Activated T-helper 9 cell treated with anti-CD3 and anti-CD28 coated beads, Interleukin-2, amount 50 U/mL, for 16 hours (primary cell): ENCODE measurements at places on chromosomes 11 and 22.
A peak's percentile ranks its signal among the peaks of the same experiment; 100 is the strongest.

GRCh38 chr11:22851477-22851876, 8.8 kb downstream of the CCDC179 start:
- DNase-seq = no peak

- no peak for DNase-seq
Observed at GRCh38 chr22:47032091-47032943, 269.9 kb downstream of the TBC1D22A start.

- DNase-seq = no peak
Observed at GRCh38 chr11:46917109-46917761, 1.1 kb downstream of the LRP4 start.

DNA sequence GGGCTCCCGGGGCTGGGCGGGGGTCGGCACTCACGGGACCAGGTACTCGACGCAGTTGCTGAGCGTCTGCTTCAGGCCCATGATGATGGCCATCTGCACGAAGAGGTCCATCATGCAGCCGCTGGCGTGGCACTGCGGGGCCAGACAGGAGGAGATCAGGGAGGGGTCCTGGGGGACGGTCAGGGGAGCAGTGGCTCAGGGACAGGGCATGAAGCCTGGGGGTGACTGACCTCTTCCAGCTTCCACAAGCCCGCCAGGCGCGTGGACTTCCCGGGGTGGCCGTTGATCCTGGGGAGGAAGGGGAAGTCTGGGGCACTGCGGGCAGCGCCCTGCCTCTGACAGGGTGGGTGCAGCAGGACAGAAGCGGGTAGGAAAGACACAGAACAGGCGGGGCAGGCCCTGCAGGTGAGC, 6.1 kb upstream of the SIGIRR start:
- no peak for DNase-seq

DNA sequence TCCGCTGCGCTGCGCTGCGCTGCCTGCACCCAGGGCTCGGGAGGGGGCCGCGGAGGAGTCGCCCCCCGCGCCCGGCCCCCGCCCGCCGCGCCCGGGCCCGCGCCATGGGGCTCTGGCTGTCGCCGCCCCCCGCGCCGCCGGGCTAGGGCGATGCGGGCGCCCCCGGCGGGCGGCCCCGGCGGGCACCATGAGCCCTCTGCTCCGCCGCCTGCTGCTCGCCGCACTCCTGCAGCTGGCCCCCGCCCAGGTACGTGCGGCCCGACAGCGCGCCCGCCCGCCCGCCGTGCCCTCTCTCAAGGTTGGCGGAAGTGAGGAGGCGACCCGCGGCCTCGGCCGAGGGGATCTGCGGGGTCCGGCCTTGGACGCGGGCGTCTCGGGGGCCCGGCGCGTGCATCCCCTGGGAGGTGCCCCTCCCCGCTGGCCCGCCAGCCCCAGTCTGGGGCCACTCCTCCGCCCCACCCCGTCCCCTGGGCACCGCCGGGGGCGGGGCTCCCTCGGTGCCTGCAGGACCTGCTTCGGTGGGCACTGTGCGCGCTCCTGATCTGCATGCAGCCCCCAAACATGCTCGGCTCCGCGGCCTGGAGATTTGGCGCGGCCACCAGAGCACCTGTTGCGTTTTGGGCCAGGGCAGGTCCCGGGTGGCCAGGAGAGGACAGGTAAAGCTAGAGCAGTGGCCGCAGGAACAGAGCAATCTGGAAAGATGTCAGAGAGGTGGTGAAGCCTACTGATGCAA, 429 bp downstream of the VEGFB start:
- DNase-seq = peak; percentile 36

DNA sequence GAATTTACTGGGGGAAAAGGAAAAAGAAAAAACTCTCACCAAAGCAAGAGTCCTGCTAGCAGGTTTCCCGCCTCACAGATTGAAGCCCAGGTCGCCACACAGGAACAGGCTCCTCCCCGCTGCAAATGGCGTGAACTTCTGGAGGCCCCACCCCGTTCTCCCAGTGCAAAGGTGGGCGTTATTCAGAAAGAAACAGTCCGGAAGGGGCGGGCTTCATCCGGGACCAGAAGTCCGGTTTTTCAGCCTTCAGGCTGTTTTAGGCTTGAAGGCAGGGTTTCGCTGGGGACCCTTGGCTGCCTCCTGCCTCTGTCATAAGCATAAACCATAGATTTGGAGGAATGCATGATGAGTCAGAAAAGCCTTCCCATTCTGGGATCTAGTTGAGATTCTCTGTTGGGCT, 148.3 kb upstream of the POU2AF2 start:
- DNase-seq = no peak

DNA sequence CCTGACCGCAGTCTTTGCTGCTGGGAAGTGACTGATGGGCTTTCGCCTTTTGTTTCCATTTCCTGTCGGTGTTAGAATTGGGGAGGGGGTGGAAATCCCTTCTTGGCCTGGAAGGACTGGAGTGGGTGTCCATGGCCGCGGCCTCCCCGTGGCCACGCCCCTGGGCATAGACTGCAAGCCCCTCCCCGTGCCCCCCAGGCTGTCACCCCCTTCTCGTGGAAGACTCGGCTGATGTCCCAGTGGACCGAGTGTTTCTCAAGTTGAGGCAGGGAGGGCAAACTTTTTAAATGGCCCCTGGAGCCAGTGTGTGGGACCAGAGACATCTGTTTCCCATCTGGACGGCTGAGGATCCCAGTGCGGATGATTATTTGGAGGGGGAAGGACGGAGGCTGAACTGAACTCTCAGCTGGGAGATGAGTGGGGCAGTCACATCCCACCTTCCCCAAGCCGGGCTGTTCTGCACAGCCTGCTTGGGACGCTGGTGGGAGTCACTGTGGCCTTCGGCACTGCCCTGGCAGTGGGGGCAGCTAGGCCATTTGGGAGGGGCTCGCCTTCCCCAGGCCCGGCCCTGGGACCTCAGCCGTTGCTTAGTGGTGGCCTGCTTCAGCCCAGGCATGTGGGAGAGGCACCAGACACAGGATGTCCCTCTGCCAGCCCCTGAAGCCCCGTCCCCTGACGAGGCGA, 1.6 kb downstream of the CD81 start:
- no peak for DNase-seq
